ENCODE measurements at places on chromosomes 4 and X.

DNA sequence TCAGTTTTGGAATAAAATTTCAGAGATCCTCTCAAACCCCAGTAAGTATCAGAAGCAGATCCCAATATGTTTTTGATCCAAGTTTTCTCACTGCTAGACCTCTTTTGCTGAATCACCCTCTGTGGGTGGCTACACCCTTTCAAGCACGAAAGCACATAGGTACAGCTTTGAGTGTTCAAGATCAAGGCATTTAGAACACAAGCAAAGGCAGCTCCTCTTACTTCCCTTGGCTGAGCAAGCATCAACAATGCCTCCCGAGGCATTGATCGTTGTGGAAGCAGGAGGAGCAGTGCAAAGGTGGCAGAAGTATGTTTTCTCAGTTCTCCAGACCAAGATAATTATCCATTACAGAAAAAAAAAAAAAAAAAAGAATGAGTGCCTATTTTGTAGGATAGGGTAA, 72.0 kb upstream of the TSPAN7 start:
- no peak for DNase-seq

- DNase-seq, result no peak
These were observed 500.0 kb downstream of the SPRY1 start for GRCh38 chr4:123896446-123897071.

DNA sequence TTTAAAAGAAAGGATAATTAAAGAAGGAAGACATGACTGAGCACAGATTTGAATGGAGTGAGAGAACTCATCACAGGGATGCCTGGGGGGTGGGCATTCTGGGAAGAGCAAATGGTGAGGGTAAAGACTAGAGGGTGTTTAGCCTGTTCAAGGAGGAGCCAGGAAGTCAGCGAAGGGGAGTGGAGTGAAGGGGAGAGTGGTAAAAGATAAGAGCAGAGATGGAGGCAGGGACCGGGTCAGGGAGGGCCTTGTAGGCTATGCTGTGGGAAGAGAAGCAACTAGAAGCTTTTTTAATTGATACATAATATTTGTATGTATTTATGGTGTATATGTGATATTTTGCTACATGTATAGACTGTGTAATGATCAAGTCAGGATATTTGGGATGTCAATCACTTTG, 2.2 kb upstream of the VGLL1 start:
- DNase-seq, result no peak

DNA sequence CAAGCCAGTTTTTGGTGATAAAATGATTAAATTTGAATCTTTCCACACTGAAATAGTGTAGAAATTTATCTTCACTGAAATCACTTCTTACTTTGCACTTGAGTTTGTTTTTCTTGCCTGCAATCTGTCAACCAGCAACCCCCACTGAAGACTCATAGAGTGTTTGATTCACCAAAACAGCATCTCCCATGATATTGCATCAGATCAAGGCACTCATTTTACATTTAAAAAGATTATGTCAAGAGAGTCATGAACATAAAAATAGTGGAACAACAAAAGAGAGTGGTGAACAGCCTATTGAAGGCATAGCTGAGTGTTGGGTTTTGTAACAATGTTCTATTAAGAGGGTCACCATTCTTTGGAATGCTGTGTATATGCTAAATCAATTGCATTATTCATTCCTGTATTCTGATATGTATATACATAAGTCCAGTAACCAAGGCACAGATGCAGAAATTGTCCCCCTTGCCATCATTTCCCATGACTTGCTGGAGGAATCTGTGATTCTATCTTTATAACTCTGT, 1934.9 kb downstream of the ARAP2 start:
- no peak for DNase-seq

DNA sequence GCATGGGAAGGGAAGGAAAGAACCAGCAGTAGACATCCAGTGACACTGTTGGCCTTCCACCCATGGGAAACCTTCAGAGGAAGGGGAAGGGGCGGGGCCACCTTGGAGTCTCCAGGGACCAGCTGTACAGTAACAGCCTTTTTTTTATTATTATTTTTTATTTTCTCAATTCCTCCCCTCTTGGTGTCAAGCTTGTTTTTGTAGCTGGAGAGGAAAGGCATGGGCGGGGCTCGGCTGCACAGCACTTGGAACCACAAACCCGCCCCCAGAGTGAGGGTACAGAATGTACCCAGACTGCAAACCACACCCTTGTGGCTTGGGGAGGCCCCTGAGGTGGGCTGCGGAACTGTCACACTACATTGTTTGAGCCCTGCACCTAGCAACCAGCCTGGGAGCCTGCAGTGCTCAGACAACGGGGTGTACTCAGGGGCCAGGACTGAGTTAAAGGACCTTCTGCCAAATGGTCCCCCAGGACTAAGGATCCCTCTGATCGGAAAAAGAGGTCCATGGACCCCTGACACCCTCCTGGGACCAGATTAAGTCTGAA, 45.7 kb downstream of the PRPS1 start:
- no peak for DNase-seq

DNA sequence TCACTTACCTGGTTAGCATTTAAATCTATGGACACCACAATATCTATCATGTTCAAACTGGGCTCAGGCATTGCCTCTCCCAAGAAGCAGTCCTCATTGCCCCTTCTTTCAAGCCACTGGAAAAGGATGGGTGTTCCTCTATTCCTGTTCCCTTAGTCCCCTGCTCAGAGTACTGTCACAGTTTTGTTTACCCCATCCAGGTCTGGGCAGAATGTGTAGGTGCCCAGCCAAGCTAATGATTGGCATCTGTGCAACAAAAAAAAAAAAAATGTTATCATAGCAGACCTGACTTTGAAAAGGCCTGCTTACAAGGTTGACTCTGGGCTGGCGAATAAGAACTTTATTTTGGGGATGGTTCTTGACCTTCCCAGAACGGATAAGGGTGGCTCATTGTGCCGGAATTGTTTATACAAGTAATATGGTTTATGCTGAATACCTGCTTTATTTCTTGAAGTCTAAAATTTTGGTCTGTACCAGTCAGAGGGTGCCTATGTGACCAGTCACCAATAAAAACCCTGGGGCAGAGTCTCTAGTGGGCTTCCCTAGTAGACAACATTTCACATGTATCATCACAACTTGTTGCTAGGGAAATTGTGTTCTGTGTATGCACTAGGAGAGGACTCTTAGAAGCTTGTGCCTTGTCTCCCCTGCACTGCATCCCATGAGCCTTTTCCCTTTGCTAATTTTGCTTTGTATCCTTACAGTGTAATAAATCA, 47.9 kb downstream of the JADE3 start:
- no peak for DNase-seq

DNA sequence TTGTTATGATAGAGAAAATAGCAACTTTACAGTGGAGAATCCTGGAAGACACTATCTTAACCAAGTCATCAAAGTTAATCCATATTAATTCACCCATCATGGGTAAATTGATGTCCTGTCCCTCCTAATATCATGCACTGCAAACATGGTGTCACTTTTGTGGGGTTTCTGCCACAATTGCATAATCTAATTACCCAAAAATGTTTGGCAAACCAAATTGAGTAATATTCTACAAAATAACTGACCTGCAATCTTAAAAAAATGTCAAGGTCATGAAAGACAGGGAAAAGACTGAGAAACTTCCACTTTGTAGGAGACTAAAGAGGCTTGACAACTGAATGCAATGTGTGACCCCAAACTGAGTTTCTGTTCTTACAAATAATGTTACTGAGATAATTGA, 37.1 kb upstream of the PLAC8 start:
- DNase-seq, result no peak

- no peak for DNase-seq
These were observed 115.1 kb upstream of the STX18 start for GRCh38 chr4:4656977-4657376.

DNA sequence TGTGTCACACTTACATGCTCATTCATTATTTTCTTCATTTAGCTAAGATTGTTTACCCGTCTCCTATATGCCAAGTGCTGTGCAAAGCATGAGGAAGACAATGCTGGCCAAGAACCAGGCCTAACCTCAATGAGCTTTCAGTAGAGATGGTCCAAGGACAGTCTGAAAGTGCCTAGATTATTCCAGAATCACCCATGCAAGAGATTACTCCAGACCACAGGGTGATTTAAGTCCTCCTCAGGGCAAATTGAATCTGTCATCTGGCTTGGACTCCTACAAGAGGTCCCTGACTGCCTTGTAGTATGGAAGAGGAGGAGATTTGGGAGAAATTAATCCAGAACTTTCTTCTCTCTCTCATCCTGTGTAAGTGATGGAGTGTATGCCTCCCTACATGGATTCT, 99.4 kb upstream of the NDP start:
- no peak for DNase-seq

- no peak for DNase-seq
These were observed 681 bp upstream of the UPF3B start for GRCh38 chrX:119853444-119853843.
